ENCODE measurements at places on chromosomes 2 and 18.

- DNase-seq = no peak
Observed at GRCh38 chr2:220243571-220243970, 616.1 kb downstream of the SLC4A3 start.

DNA sequence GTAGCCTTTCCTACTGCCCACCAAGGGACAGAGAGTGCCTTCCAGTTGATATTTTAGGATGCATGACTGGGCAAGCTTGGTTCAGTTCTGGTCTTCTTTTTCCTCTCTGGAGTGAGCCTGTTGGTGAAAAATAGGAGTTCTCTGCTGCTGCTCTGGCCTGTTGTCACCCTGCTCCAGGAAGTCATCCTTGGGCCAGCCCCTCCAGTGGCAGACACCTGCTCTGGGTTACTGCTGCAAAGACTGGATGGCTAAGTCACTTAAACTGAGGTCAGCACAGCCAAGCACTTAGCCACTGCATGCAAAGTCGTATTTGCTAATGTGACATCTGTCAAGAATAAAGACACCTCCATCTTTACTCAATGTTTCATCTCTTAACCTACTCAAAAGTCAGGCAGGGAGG lies 219.6 kb upstream of the ID2 start:
- DNase-seq = peak; percentile 13

- no peak for DNase-seq
Observed at GRCh38 chr18:58819051-58819450, 45.6 kb upstream of the ZNF532 start.

- no peak for DNase-seq
Observed at GRCh38 chr2:237319887-237320286, 94.1 kb downstream of the COL6A3 start.

DNA sequence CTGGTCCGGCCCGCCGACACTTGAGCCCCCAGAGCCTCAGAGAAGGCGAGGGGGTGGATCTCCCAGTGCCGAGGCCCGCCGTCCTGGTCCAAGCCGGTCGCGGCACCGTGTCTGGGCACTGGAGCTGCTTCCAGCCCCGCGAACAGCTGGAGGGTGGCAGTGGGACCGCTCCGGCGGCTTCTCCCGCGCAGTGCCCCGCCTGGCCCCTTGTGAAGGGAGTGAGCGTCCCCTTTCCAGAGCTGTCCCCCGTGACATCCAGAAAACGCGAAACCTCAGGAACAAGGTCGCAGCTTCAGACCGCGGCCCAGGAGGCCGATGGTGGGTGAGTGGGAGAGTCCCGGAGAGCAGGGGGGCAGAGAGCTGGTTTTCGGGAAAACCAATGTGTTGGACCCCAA lies 579 bp upstream of the EMX1 start:
- peak; percentile 54 for DNase-seq

DNA sequence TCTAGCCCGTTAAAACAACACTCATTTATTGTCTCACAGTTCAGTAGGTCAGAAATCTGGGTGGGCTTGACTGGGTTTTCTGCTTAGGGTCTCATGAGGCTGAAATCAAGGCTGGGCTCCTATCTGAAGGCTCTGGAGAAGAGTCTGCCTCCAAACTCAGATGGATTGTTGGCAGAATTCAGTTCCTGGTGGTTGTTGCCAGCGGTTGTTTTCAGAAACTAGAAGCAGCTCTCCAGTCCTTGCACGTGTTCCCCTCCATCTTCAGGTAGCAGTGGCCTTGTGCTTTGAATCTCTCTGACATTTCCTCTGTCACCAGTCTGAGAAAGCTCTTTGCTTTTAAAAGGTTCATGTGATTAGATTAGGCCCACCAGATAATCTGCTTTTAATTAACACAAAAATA lies 20.1 kb upstream of the FN1 start:
- DNase-seq = no peak

GRCh38 chr2:135851858-135852257 lies 14.9 kb upstream of the LCT start:
- no peak for DNase-seq

DNA sequence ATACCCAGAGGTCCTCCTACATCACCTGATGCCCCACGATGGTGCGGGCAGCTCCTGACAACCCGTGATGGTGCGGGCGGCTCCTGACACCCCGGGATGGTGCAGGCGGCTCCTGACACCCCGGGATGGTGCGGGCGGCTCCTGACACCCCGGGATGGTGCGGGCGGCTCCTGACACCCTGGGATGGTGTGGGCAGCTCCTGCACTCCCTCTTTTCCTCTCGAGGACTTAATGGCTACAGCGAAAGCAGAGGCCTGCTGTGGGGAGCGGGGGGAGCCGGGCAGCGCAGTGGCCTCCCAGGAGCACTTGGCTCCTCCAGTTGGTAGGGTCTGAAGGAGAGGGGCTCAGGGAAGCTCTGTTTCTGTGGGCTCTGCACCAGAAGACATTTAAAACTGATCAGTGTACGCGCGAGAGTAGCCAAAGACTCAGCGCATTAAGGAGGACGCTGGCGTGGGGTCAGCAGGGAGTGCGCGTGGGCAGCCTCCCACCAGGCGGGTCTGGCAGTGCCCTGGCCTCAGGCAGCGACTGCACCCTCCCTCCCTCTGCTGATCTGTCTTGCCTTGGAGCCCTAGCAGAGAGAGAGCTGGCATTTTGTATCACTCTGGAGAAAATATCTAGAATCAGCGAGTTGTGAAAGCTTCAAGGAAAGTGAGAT lies 464.5 kb upstream of the MYT1L start:
- DNase-seq = no peak

DNA sequence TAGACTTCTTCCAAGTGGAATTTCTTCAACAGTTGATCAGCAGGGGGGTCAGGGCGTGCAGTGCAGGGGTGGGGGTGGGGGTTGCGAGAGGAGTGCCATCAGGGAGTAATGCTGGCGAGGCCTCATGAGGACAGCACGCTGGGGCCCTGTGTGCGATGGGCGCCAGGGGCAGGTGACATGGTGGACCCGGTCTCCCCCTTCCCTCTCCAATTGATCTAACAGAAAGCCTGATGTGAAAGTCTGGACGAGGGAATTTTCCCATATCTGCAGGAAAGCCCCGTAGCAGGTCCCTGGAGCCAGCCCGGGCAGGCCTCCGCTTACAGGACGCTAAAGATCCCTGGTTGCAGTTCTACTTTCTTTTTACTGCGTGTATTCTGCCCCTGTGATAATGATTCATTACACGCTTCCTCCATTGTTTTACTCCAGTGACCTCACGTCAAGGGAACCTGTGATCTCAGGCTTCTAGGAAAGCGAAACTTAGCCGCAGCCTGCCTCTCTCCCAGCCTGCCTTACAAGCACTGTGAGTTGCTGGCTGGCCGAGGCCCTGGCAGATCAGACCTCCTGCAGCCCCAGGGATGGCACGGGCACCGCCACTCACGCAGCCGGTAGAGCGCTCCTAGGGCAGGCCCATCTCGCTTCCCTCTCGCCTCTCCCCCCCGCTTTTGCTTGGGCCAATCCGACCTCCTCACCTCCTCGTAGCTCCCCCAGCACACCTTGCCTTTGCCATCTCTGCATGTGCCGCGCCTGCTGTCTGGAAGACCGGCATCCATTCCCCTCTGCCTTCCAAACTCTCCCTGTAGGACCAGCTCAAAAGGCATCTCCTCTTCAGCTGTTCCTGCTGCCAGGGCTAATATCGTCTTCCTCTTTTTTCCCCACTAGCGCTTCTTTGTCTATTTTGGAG lies 19.2 kb downstream of the NEURL3 start:
- DNase-seq = peak; percentile 87

DNA sequence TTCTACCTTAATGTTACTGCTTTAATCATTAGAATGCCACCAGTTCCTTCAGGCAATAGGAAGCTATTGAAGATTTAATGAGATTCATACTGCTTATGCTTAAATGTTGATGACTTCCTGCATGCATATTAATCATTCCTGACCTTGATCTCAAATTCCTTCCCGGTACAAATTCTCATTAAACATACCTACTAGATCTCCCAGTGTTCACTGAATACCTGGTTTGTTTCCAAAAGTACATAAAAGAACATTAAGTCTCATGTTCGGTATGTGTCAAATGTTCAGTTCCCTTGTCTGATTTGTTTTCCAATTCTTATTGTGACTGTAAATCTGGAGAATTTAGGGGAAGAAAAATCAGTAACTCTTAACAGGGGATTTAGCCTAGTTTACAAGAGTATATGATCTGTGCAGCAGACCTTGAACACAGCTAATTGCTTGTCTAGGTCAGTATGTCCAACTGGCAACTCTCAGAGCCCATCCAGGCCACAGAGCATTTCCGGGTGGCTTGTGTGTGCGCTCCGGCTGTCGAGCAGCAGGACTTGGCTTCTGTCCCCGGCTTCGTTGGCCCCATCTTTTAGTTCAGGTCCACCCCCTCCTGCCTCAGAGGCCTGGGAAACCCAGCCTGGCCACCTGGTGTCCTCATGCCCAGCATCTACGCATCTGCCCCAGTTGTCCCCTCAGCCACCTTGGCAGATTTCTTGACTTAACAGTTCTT lies 13.1 kb downstream of the METAP1D start:
- DNase-seq = no peak

DNA sequence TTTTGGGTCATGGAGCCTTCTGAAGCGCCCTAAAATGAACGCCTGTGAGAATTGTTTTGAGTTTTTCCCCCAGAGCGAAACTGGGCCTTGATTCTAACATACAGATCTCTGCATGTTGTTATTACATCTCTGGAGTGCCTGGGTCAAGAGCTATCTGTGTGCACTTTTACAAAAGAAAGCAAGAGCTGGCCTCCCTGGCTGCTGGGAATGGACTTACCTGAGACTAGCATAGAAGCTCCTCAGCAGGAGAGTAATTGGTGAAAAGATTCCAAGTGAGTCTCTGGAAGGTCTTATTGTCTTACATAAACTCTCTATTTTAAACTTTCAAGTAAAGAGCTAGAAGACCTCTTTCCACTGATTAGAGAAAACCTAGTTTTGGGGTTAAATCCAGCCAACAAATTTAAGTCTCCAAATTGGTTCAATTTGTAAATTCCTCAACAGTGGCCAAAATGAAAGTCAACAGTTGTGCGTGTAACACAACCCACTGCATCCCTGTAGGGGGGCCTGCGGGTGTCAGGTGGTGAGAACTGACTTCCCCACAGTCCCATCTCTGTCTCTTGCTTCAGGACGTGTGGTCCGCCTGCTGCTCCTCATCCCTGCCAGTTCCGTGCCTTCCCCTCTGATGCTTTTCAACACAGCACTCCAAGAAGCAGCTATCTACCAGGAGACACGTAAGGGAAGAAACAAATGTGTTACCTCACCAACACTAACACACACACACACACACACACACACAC lies 206.1 kb downstream of the SH3BP4 start:
- DNase-seq = no peak

- DNase-seq = no peak
Observed at GRCh38 chr2:232578626-232579025, 28.1 kb downstream of the EIF4E2 start.

GRCh38 chr2:84847326-84848050 lies 33.4 kb downstream of the TRABD2A start:
- peak; percentile 40 for DNase-seq

- DNase-seq = no peak
Observed at GRCh38 chr2:608297-608696, 68.9 kb downstream of the TMEM18 start.

- DNase-seq = no peak
Observed at GRCh38 chr18:77066689-77067088, 65.9 kb downstream of the MBP start.

GRCh38 chr2:22934747-22935146 lies 450.2 kb upstream of the KLHL29 start:
- DNase-seq = no peak

GRCh38 chr2:212379103-212379502 lies 159.5 kb downstream of the ERBB4 start:
- DNase-seq = no peak

- DNase-seq = no peak
Observed at GRCh38 chr2:18346344-18346743, 214.1 kb downstream of the RDH14 start.

DNA sequence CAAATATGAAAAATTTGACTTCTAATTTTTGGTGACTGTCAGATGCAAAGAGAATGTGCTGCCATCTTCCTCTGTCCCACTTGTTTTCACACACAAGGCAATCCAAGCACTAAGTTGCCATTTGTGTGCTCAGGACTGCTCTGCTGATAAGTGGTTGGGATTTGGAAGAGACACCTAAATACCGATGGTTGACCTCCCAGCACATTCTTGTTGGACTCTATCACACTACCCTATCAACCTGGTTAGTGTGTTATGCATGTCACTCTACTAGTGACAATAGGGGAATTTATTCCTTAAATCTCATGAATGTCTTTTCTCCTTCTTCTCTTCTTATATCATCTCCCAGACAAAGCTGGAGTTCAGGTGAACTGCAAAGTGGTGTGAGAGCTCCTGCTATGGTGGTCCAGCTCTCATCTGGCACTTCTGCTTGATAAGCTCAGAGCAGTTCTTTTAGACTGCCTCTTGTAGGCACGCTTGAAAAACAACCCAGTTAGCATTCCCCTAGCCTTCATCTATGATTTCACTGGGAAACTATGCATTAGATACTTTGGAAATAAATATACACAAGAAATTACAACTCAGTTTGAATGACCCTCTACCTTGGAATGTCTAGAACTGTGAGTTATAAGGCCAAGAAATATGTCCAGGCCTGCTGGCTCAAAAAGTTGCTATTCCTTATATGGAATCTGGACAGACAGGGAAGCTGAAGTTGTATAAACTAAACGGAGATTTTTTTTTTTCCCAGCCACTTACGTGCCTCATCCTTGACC lies 404.8 kb downstream of the MEIS1 start:
- DNase-seq = no peak

- DNase-seq = no peak
Observed at GRCh38 chr2:39584283-39584965, 81.3 kb upstream of the TMEM178A start.

- DNase-seq = no peak
Observed at GRCh38 chr2:5977477-5977876, 285.3 kb downstream of the SOX11 start.

GRCh38 chr2:235784788-235785187 lies 290.9 kb downstream of the AGAP1 start:
- DNase-seq = no peak

- DNase-seq = no peak
Observed at GRCh38 chr2:99956232-99957030, 186.0 kb downstream of the AFF3 start.

Data from activated T-cell treated with anti-CD3 and anti-CD28 coated beads, Interleukin-2, amount 50 U/mL, for 24 hours (primary cell).